ENCODE measurements at places on chromosomes 2 and 18. TPM values are rescaled to one million over a fixed set of nuclear protein-coding genes. Genes with fewer than 3 reads are reported as not detected.

Gene SPDYA
- total RNA-seq: 0.30 TPM

GRCh38 chr2:142140434-142140845, 9.6 kb upstream of the LRP1B start:
- DNase-seq: no peak

DNA sequence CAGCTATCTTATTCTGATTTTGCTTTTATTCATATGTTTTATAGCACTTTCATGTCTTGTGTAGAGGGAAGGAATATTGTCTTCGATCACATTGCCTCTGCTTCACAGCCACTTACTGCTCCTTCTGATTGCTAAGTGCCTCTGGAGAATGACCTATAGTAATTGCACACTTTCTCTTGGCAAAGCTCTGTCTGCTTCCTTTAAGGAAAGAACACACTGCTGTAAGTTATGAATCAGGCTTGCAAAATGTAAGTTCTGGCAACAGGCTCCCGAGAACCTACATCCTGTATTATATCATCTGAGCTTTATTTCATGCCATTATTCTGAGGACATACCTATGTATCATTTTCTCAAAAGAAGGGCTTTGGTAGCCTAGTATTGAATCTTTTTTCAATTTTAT, 170.7 kb downstream of the ZNF804A start:
- no peak for DNase-seq

DNA sequence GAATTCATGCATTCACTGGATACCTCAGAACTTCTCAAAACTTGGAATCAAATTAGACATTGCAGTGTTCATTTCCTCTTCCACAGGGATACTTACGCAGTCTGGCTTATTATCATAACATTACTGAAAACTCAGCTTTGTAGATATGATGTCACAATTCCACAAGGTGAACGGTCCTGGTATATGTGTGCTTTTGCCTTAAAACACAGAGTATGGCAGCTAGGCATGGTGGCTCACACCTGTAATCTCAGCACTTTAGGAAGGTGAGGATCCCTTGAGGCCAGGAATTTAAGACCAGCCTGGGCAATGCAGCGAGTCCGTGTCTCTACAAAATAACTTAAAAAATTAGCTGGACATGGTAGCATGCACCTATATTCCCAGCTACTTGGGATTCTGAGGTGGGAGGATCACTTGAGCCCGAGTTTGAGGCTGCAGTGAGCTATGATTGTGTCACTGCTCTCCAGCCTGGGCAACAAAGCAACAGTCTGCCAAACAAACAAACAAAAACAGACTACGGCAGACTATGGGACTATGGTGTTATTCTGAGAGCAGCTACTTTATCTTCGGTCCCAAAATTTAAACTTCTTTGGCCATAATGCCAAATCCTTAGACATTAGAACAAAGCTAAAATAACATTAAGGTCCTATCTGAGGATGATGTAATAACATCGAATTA, 1191.9 kb upstream of the SLC39A10 start:
- no peak for DNase-seq

GRCh38 chr2:96788442-96789244, 27.4 kb upstream of the CNNM3 start:
- no peak for DNase-seq

Measured in WTC11 (cell line).